ENCODE measurements at places on chromosomes 13 and 19.
A peak's percentile ranks its signal among the peaks of the same experiment; 100 is the strongest.

DNA sequence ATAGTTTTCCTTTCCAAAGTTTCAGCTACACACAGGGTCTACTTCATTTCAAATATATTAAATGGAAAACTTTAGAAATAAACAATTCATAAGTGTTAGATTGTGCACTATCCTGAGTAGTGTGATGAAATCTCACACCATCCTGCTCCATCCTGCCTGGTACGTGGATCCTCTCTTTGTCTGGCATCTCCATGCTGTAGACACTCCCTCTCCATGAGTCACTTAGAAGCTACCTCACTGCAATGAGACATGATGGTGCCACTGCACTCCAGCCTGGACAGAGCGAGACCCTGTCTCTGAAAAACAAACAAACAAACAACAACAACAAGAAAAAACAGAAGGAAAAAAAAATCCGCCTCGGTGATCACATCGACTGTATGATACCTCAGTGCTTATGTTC, 191.8 kb downstream of the PCCA start:
- no peak for DNase-seq

DNA sequence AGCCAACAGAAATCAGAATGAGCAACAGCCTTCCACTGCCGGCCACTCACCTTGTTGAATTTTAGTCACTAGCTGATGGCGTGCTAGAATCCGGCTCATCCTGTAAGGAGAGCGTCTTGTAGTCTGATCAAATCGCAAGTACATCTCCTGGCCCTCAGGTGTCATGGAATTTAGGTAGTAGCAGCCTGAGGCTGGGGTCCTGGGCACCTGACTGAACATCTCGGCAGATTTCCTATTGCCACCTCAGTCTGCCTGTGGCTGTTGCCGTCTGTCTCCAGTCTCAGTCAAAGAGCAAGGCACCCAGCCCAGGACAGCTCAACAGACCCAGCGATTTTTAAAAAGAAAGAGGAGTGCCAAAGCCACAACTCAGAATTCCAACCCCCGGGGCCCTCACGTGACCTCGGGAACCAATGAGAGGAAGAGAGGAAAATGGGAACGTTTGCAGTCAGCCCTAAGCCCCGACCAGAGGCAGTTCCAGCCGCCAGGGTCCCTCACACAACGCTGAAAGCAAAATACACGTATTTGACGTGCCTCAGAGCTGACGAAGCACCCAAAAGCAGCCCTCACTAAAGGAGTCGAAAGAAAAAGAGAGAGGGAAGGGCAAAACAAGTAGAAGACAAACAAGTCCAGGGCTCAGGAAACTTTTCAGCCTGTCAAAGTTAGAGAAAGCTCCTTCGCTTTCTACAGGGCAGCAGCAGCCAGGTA, at the start of gene STARD13:
Gene STARD13, minus strand, starts transcription at position 336 of the 705 bp plus-strand sequence. Its CDS starts 117 bp downstream, at position 219.
- peak; percentile 83 for DNase-seq

- no peak for DNase-seq
These were observed 1100.7 kb upstream of the MIR17HG start for GRCh38 chr13:90246687-90247345.

DNA sequence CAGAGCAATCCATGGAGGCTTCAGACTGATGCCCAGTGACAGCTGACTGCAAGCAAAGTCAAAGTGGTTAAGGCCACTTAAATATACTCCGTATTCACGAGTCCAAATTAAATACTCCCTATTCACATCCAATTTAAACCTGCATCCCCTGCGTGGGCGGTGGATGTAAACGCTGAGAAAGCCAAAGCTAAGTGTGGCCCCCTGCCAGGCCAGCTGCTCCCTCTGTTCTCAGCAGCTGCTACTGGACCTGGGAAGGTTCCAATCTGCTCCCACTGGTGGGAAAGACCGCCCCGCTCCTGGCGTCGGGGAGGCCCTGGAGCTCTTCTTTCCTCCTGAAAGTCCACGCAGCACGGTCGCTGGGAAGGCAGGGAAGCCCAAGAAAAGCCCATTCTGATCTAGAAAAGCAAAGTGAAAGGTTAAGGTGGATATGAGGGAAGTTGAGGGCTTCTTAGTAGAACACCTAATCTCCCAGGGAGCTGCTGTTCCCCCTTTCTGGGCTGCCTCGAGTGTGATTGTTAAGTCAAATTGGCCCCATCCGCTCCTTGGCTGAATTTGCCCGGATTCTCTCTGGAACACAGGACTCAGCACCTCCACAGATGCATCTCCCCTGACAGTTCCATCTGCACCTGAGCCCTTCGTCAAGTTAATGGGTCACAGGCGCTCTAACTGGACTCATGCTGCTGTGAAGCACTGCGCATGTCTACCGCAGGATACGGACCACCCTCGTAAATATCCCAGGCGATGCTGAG, 205.5 kb downstream of the USP12 start:
- no peak for DNase-seq

DNA sequence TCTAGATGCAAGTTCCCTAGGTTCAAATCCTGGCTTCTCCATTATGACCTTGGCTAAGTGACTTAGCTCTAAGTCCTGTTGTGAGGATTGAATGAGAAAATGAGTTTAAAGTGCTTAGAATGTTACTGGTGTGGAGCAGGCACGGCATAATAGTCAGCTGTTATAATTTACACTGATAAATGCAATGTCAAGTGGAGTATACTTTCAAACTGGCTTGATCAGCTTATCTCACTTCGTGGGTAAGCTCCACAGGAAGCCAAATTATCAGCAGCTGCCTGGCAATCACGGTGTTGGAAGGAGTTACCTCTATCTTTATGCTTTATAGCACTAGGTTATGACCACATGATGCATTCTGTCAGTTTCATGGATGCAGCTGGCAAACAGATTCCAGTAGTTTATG, 272.8 kb downstream of the OLFM4 start:
- no peak for DNase-seq

DNA sequence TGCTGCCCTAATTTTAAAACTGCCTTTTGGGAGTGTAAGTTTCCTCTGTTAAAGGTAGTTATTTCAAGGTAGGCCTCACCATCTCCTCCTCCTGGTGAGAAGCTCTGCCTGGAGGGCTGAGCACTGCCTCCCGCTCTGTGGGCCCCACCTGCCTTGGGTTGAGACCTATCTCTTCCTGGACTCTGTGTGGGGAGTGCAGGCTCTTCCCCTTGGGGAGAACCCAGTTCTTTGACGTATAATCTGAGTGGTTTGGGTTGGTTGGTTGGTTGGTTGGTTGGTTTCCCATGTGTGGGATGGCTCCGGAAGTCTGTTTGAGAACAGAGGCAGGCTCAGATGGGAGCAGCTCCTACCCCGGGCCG, 39.1 kb downstream of the ACTN4 start:
- DNase-seq, result no peak

DNA sequence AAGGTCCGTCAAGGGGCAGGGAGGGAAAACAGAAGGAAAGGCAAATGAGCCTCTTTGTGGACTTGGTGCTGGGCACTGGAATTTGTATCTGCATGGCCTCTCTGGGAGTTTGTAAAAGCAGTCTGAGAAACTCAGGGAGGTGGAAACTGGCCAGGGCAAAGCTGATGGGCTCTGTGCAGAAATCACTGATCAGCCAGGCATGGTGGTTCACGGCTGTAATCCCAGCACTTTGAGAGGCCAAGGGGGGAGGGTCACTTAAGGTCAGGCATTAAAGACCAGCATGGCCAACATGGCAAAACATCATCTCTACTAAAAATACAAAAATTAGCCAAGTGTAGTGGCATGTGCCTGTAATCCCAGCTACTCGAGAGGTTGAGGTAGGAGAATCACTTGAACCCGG, 369.9 kb upstream of the ZNF507 start:
- no peak for DNase-seq

- DNase-seq, result no peak
These were observed at the start of gene CEACAM7 for GRCh38 chr19:41688098-41688497. TSS of gene CEACAM7 (minus strand) at chr19:41688270. CDS start at chr19:41688165, 105 bp downstream.

DNA sequence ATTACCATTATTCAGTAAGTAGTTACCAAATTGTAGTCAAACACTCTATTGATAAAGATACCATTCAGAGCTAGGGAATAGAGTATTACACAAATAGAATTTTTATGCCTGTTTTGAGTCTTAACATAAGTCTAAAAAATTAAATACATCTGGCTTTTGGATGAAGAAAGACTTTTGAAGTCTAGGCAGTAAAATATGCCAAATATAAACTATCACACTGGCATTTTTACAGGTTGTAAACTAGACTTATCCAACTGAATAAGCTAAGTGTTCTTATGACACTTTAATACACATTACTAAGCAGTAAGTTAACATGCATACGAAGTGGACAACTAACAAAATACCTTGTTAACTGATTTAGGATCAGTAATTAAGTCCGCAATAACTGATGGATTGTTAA, 108.9 kb downstream of the MAB21L1 start:
- no peak for DNase-seq

- DNase-seq, result peak; percentile 92
These were observed 786.2 kb downstream of the PCDH9 start for GRCh38 chr13:66443926-66444325.

DNA sequence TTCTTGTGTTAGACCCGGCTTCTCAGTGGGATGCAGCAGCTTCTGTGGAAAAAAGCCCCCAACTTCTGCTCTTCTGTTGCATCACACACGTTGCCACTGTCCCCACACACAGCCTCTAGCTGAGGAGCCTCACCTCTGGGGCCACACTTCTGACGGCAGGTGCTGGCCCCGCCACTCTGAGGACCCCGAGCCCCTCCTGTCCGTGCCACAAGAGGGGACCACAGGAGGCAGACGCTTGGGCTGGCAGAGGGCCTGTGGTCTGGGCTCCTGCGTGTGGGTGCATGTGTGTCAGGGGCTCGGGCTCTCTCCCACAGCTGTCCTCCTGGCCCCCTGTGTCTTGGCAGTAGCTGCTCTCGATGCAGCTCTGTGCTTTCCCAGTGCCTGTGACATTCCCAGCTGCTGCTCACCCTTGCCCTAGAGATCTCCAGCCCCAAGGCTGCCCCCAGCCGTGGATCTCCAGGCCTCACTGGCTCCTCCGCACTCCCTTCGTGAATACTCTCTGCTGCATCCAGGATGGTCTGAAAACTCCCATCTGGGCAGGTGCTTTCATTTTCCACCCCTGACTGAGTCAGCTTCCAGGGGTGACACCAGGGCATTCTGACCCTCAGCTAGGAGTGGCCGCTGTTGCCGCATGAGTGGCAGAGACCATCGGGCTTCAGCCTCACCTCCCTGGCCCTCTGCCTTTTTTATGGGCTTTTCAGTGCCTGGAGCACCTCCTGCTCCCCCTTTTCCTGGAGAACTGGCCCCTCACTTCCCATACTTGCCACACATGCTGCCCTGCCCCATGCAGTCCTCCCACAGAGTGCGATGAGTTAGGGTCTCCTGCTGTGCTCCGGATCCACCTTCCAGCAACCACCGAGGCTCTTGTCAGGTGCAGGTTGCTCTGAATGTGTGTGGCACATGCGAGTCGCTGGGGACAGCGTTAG, 13.7 kb downstream of the MAU2 start:
- DNase-seq, result no peak

DNA sequence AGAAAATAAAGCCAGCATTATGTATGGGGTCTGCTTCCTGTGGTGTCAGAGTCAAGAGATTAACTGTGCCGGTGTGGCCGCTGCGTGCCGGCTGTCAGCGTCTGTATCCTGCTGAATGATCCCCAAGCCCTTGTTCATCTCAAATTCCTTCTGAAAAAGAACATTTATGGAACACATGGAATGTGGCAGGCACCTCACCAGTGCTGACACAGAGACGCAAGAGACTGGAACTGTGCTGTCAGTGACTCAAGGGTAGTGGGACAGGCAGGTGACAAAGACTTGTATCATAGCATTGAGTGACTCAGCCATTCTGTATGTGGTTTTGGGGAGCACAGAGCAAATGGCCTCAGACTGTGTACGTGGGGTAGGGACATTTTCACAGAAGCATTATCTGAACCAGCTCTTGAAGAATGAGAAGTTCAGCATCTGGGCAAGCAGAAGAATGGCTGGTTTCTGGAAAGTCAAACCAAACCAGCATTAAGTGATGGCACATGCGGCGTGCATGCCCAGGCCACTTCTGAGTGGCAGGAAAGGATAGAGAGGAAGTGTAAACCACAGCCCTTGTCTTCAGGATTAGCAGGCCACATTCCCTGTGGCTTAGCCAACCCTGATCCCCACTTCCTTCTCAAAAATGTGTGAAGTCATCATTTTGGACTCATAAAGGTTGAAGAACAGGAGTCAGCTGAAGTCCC, 54.0 kb upstream of the IRS2 start:
- peak; percentile 72 for DNase-seq

DNA sequence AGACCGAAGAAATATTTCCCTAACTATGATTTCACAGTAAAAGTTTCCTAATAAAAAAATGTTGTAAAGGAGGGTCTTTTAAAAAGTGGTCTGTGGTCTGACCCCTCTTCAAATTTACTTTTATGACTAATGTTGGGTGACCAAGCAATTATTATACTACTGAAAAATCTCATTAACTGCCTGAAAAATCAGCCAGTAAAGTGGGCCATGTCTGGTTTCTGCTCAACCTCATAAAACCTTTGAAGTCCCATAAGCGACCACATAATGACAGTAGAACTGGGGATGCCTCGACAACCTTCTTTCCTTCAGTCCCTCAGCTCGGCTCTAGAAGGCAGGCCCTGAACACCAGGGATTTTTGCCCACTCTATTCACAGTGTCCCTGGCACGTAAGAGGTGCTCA, 434.3 kb downstream of the EFNB2 start:
- no peak for DNase-seq

DNA sequence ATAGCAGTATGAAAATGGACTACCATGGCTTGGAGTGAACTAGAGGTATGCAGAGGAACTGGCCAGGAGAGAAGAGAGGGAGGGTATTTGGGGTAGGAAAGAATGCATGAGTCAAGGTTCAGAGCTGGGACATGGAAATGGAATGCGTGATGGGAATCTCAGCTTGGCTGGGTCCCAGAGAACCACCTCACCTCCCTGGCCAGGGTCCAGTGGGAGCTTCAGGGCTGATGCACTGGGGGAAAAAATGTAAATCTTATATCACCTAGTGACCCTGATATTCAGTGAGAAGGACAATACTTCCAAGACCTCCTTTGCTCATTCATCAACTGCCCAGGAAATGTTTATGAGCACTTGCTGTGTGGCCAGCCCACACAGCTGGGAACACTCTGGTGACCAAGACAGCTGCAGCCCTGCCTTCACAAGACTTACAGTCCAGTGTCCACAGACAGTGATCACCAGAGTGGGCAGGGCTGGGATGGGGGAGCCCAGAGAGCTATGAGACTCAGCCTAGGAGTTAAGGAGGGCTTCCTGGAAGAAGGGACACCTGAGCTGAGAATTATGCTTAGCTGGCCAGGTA, 12.8 kb downstream of the IGSF23 start:
- peak; percentile 85 for DNase-seq

- no peak for DNase-seq
These were observed 10.3 kb upstream of the EEF2 start for GRCh38 chr19:3995607-3996006.

DNA sequence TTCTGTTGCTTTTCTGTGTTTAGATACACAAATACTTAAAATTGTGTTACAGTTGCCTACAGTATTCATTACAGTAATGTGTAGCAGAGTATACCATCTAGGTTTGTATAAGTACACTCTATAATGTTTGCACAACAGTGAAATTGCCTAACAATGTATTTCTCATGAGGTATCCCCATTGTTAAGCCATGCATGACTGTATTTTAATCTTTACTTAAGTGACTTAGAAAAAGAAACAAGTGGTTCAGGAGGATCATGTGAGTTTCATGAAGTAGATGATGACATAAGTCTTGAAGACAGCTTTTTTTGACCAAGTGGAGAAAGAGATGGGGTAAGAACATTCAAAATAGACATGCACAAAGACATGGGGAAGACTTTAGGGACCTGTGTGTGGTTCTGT, 8.4 kb upstream of the KCTD4 start:
- DNase-seq, result peak; percentile 86

Measured in retinal pigment epithelial cell (primary cell).